ENCODE measurements at places on chromosomes 4 and X.

DNA sequence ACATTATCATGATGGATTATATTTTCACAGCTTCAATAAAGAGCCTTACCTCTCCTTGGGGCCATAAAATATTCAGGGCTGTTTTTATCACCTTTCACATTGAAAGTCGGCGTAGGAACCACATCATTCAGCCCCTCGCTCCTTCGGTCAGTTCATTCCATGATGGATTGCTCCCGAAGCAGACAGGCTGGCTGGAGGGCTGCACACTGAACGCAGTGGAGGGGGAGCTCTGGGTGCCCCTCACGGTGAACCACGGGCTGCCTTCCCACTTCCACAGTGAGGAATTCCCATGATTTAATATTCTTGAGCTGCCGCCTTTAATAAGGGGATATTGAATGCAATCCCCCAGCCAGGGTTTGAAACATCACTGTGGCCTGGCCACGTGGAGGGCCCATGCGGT is 16.0 kb downstream of the PPP2R2C start:
- no peak for DNase-seq

DNA sequence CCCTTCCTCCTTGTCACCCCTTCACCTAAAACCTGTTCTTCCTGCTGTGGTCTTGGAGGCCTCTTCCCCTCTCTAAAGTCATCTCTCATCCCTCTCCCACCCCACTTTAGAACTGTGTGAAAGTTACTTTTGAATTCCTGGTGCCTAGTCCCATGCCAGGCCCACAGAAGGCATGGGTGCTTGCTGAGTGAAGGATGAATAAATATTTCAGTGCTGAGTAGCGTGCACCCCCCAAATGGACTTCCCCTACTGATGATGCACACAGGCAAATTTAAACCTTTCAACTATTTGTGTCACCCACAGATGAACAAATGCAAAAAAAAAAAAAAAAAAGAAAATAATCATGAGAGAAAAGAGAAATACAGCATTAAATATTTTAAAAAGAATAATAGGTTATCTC is 19.8 kb downstream of the PSMD10 start:
- DNase-seq, result no peak

- no peak for DNase-seq
Observed at GRCh38 chr4:123522081-123522480, 125.5 kb downstream of the SPRY1 start.

GRCh38 chrX:47507153-47507867 is 24.3 kb upstream of the ZNF41 start:
- no peak for DNase-seq

DNA sequence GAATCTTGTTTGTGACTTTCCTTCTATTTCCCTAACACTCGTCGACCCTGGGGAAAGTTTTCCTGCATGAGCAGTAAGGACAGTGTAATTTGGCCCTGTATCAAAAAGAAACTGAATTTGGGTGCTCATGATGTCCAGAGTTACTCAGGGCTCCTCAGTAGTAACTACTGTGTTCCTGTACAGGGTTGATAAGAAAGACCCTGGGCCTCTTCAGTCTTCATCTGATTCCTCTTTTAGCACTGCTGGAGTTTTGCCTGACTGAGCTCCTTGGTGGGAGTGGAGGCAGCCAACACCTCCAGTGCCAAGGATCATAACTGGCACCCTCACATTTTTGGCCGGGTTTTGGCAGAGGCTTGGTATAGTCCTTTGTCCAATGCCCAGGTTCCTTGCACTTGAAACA is 7.1 kb upstream of the AREG start:
- DNase-seq, result no peak

DNA sequence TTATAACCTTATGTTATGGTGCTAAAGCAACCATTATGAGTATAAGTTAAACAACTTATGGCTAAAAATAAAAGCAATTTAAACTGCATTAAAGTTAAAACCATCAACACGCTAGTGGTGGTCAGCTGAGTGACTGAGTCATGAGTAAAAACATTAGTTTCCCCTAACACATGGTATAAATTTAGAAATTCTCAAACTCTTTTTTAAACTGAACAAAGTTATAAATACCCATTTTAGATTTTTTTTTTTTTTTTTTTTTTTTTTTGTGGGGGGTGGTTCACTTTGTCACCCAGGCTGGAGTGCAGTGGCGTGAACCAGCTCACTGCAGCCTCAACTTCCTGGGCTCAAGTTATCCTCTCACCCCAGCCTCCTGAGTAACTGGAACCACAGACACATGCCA is 5.4 kb upstream of the BBS7 start:
- no peak for DNase-seq

GRCh38 chrX:102138064-102138463 is 4.2 kb downstream of the TCEAL6 start:
- DNase-seq, result no peak

DNA sequence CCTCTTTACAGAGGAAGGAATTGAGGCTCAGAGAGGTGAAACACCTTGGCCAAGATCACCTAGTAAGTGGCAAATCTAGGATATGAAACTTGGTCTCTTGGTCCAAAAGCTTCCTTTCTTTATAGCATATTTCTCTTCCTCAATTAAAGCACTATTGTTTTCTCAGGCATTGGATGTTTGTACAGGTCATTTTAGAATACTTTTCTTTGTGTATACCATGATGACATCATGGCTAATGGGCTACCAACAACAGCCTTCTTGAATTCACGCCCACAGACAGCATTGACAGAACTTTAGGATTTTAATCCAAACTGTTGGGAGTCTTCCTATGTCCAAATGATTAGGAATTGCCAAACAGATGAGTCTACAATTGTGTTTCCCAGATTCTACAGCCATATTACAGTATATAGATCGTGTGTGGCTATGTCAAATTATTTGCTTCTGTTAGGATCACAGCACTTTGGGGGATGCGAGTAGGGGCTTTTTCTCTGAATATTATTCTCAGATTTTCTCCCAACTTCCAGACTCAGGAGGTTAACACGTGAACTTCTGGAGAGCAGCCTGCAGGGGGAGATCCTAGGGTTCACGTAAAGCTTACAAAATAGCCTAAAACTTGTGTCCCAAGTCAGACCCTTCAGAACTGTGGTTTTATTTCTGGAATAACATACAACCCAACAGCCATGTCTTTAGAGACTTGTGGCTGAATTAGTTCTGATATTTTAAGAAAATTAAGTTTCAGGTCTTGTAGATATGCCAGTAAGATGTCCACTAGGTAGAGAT is 191.8 kb downstream of the SHROOM3 start:
- DNase-seq, result no peak

GRCh38 chr4:108345862-108346817 is 177.4 kb upstream of the LEF1 start:
- DNase-seq, result no peak

- no peak for DNase-seq
Observed at GRCh38 chrX:68180579-68180978, 252.7 kb downstream of the OPHN1 start.

GRCh38 chrX:103413705-103414387 is 37.5 kb downstream of the BEX3 start:
- DNase-seq, result no peak

DNA sequence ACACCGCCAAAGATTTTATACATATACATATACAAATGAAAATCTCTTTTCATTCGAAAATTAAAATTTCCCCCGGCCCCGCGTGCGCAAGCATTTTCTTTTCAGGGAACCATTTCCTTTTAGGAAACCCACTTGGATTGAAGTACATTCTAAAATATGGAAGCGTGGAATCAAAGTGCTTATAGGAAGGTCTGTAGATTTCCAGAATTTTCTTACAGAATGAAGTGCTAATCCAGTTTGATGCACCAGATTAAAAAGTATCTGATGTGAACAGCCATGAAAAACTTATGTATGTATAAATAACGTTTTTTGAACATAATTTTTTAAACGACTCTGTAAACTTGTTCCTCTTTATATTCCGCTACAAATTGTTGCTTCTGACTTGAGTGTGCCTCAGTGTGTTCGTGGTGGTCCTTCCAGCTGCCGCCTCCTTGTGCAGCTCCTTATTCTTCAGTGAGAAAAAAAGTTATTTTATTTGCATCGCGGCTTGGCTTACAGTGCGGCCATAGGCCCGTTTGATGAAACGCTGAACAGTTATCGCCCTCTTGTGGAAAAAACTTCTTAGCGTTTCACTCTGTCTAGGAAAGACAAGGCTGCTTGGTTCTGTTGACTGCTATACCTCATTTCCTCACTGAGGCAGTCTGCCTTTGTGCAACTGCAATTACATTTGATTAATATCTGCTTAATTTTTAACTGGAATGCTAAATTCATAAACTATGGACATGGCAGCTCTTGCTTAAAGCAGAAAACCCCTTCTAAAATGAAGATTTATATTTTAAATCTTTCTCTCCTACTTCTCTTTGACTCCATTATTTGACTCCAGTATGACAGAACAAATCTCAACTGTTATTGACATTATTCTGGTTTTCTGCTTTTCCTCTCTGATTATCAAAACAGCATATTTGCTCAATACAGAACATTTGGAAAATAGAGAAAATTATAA is 4.7 kb upstream of the NKX6-1 start:
- peak; percentile 18 for DNase-seq

- no peak for DNase-seq
Observed at GRCh38 chr4:76714226-76714625, 183.7 kb downstream of the SOWAHB start.

DNA sequence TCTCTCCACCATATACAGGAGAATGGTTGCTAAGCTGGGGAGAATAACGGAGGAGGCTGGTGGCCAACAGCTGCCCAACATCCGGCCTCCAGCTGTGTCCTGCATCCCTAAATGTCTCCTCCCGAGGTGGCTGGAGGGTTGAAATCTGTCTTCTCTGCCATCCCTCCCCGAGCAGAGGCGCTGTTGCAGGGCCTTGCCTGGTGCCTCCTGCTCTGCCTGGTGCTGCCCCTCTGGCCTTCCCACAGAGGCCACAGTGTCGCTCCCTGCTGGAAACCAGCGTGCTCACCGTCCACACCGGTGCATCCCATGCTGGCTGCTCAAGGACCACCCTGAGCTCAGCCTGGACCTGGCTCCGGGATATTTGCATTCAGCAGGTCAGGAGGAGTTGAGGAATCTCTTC is 115.2 kb downstream of the ENPP6 start:
- no peak for DNase-seq

- DNase-seq, result no peak
Observed at GRCh38 chr4:99404595-99405287, 30.4 kb downstream of the ADH7 start.
